ENCODE measurements at places on chromosomes 2 and 18.

DNA sequence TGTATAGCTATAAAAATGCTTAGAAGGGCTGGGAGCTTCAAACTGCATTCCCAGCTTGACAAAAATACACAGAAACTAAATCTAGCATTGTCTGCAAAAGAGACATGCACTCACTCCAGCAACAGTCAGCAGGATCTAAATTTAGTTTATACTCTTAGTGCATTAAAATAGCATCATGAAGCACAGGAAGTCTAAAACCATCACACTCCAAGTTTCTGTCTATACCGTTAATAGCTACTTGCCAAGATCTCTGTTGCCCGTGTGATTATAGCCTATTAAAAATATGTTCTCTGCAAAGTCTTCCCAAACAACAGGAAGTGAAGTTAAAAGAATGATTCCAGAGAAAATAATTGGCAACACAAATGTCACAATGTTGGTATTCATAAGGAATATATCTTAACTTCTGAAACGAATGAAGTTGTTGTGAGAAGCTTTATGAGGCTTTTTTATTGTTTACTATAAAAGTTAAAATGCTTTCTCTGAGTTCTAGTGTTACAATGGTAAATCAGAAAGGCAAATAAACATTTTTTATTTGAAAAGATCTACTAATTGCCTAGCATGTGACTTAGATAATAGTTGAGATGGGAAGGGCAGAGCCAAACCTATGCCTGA, 184.2 kb downstream of the ZNF385B start:
- DNase-seq, result no peak

DNA sequence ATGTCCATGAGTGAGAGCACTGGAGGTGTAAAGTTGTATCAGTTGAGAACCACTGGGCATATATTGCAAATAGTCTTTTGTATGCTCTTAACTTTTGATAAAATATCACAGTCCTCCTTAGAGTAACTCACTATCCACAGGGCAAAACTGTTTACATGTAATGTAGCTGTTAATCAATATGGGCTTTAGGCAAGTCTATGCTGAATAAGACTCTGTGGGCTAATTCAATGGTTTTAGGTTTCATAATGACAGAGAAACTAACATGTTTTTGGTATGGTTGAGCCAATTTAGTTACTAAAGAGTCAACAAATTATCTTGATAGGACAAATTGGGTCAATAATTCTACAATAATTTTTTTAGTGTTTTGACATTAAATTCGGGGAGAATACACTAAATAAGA, 1134.9 kb upstream of the FAM98A start:
- DNase-seq, result no peak

DNA sequence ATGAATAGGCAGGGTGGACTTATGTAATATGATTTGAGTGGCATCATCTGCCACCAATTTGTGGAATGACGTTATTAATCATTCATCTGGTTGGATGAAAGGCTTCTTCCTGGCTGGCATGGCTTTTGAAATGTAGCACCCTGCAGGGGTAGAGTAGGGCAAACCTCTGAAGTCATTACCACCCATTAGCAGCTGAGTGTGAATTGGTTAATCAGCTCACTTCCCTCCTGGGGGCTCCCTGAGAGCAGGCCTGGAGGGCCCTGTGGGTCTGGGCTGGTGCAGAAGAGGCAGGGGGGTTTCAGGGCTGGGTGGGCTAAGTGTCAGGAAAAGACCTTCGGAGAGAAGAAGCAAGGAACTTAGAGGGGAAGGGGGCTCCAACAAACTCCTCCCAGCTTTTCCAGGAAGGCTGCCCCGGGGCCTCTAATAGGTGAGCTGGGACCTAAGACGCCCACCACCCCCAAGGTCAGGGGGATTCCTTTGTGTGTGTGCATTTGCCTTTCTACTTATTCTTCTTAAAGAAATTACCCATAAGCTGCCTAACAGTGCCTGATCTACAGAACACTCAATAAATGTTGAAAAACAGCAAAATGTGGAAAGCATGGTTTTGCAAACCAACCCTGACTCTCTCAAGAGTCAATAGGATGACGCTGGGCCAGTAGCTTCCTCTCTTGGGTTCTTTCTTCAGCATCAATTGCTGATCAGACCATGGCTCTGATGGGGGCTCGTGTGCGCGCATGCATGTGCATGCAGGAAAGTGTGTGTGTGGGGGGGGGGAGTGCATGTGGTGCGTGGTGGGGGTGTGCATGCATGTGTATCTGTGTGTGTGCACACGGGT, 49.7 kb upstream of the ZNF516 start:
- no peak for DNase-seq

- DNase-seq, result peak; percentile 18
Observed at GRCh38 chr18:77207540-77207939, 42.1 kb upstream of the GALR1 start.

DNA sequence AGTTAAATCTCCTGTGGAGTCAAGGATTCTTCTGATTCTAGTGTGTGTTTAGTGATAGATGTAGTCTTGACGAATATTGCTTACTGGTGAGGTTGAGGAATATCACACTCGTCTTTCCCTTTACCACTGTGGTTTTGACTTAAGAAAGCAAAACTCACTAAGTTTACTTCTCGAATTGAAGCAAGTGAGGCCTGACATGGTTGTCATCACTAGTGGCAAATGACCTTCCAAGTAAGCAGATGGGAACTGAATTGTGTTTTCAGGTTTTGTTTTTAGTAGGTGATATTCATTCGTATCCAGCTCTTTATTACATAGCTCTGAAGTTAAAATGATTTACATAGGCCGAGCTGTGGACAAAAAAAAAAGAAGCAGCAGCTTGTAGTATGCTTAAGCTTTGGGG, 20.6 kb upstream of the DSG4 start:
- DNase-seq, result no peak

DNA sequence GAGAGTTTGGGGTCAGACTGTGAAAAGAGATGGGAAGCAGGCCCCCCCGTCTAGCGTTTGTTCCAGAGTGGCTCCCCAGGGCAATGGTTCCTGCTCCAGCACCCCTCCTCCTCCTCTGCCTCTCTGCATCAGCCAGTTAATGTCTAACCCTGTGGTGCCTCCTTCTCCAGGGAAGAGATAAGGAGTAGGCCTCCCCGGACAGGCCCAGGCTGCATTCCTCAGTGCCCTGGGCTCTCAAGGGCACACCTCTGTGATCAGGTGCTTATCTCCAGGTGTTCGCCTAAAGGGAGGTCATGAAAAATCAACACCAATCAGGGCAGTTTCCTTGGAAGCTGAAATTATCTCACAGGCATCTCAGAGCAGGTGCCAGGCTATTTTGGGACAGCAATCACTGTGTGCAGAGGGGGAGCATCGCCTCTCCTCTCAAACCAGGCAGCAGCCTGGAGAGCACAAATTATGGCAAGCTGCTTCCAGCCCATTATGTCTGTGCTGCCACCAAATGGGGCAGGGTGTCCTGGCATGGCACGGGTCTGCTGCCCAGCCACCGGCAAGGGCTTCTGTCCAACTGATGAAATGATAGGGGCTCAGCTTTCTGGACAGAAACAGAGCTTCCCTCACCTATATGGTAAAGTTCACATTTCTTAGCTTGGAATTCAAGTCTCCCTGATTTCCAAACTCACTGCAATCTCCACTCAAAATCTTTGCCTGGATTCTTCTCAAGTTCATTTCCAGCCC, 255.8 kb upstream of the SLC14A2 start:
- DNase-seq, result no peak

DNA sequence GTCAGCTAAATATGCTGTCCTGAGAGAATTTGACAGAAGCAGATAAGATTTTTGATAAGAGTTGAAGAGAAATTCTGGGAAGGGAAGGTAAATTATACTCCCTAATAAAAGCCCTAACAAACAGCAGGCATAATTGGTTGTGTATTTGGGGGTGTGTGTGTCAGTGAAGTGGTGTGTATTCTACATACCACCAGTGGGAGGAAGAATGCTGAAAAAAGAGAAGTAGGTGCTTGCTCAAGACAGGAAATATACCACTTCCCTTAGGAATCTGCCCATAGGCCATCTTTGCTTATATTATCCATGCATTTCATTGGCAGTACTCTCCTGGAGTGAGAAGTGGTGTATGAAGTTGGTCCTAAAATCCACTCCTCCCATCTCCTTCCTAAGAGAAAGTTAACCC, 76.2 kb downstream of the FMNL2 start:
- no peak for DNase-seq

DNA sequence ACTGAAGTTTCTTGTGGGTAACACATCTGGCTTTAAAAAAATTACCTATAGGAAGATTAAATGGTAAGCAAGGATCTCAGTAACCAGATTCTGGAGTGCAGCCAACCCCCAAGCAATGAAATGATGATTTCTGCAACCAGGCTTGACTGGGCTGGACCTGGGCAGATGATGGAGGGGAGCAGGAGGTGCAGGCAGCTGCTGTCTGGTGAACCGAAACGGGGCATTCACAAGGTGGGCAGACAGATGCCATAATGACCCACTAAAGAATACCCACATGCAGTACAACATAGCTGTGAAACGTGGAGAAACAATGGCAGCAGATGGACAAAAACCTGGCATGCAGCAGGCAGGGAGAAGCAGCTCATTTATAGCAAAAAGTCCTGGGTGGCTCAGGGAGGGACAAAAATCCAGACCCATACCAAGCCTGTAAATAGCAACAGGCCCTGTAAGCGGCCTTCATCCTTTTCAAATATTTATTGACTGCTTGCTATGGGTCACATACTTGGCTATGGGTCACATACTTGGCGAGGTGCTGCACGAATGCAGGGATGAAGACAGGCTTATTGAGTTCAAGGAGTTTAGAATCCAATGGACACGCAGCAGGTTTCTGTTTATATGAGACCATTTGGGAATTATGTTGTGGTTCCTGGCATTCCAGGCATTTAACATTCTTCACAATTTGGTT, 244.7 kb downstream of the HRH4 start:
- DNase-seq, result peak; percentile 15

- DNase-seq, result no peak
Observed at GRCh38 chr18:36020174-36020711, 47.1 kb downstream of the RPRD1A start.

All from NCI-H82 (cell line).